CD4-positive, alpha-beta T cell treated with Interleukin-1 beta for 1 hour (primary cell): ENCODE measurements at places on chromosomes 3 and 15.

GRCh38 chr3:197186887-197187588 lies 111.4 kb downstream of the DLG1 start:
- DNase-seq: peak; percentile 16

DNA sequence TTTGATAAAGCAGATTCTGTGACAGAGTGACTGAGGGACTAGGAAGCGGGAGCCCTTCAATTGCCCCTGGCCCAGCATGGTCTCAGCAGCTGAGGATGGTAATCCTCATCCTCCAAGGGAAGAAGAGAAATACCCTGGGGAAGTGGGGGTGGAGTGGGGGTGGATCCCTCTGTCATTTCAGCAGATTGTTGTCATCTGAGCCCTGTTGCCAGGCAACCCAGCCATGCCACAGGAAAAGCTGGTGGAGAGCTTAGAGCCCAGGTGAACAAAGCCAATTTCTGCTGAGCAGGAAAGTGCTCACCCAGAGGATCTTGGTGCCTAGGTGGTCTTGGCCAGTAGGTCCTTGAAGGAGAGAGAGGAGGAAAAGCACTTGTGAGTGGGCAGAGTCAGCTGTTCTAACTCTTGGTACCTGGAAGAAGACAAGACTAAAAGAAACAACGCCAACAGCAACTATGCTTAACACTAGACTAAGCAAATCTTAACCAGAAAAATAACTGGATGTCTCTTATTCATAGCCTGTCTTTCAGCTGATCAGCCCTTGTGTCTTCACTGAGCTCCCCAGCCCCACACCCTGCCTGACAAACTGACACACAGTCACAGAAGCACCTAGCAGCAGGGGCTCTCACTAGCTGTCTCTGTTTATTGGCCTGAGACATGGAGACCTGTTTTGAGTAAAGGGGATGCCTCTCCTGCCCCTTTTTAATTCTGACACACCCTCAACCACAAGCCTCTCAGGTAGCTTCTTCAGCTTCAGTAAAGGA lies 40.1 kb upstream of the DCLK3 start:
- no peak for DNase-seq

GRCh38 chr15:91027677-91028076 lies 5.3 kb upstream of the VPS33B start:
- DNase-seq: no peak

DNA sequence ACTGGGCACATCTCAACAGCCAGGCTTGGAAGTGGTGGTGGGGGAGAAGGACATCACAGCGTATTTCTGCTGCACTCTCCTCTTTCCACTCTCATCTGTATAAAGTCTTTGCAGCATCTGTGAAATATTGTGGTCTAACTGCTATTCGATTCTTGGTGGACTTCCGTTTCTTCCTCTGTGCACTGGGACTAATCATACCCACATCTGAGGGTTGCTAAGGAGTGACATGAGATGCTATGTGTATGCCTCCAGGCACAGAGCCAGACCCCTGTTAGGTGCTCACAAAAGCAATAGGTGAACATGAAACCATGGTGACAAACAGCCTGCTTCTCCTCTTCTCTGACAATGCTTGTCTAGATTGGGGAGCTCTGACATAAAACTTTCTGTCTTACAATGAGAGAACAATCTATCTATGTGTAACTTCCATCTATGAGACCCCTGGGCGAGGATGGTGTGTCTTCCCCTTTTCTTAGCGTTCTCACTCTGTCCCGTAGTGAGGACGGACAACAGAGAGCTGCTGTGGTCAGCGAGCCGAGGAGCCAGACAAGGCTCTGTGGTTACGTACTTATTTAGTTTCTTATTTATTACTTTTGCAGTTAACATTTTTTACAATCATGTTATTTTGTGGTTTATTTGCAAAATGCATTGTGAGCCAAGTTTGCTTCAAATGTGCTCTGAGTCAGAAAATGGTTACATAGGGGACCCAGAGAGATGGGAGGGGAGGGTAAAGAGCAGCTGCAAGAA lies 196.7 kb upstream of the TPRG1 start:
- peak; percentile 31 for DNase-seq

- no peak for DNase-seq
These were observed 210.2 kb downstream of the THSD4 start for GRCh38 chr15:71325481-71325880.

DNA sequence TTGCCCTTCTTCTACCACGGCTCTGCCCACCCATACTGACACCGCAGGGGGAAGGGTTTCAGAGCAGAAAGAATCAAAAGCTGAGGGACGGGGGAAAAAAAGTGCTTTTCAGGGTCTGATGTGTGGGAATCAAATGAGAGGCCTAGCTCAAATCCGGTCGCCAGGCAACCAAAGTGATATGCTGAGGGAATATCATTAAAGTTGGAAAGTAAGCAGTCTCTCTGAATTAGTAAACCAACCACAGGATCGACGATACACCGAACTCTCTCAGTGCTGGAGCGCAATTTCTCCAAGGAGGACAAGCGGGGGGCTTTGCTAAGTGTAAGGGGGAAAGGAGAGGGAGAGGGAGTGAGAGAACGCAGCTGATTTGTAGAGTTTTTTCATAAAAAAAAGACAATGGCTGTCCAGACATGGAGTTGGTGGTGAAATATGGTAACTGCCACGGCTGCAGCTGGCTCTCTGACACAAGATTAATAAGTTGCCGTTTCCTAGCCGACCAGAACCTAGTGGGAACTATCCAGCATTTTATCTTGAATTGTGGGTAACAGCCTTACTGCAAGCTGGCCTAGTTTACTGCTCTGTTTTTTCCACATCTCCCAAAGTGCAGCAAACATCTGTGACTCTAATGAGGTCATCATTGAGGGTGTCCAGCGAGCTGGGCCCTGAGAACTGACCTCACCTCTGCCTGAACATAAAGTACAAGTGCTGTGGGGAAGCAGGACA lies 530.2 kb downstream of the SOX2 start:
- no peak for DNase-seq

DNA sequence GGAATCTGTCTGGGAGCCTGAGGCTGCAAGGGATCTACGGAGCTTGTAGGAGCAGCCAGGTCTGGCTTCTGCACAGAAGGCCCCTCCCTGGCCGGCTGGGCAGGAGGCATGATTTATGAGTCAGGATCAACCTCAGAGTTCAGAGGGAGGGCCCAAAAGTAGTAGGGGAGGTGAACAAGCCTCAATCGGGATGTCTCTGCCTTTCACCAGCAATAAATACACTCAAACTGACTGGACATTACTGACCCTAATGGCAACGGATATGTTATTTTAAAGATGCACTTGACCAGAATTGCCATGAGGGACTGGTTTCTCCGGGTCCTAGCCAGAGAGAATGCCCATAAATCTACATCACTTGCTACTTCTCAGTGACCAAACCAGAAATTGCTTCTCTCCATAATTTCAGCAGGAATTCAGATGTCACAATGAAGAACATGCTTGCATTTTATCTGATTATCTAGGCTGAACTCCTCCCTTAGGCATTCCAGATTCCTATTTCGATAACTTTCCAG lies 109.6 kb upstream of the LMOD3 start:
- DNase-seq: no peak

GRCh38 chr3:158528076-158528674 lies 42.8 kb upstream of the MLF1 start:
- DNase-seq: no peak

DNA sequence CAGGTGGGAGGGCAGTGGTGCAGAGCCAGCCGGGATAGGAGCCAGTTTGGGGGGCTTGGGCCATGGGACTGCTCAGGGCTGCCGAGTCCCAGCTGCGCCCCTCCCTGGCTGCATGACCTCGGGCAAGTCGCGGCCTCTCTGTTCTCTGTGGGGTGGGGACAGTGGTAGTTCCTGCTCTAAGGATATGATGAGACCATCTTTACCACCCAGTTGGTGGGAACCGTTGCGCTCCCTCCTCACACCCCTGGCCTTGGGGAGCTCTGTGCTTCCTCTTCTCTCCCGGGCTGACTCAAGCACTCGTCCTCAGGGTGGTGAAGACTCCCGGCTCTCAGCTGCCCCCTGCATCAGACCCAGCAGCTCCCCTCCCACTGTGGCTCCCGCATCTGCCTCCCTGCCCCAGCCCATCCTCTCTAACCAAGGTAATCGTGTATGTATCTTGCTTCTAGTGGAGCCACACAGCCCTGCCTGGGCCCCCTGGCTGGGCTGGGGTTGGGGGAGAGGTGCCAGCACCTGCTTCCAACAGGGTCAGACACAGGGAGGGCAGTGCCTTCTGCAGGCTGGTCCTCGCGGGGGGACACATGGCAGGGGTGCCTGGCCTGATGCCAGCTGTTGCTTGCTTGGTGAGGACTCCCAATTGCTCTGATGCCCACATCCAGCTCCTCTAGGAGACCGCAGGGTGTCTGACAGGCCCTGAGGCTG lies 15.1 kb upstream of the STAB1 start:
- no peak for DNase-seq

- no peak for DNase-seq
These were observed 48.0 kb upstream of the TPRG1 start for GRCh38 chr3:189123595-189124387.

- no peak for DNase-seq
These were observed 527.5 kb downstream of the NAALADL2 start for GRCh38 chr3:175386630-175387029.

GRCh38 chr15:46315434-46315833 lies 680.6 kb downstream of the SQOR start:
- no peak for DNase-seq

GRCh38 chr3:179768080-179768479 lies 115.2 kb downstream of the USP13 start:
- no peak for DNase-seq

GRCh38 chr15:73353734-73354133 lies 15.0 kb downstream of the HCN4 start:
- no peak for DNase-seq

DNA sequence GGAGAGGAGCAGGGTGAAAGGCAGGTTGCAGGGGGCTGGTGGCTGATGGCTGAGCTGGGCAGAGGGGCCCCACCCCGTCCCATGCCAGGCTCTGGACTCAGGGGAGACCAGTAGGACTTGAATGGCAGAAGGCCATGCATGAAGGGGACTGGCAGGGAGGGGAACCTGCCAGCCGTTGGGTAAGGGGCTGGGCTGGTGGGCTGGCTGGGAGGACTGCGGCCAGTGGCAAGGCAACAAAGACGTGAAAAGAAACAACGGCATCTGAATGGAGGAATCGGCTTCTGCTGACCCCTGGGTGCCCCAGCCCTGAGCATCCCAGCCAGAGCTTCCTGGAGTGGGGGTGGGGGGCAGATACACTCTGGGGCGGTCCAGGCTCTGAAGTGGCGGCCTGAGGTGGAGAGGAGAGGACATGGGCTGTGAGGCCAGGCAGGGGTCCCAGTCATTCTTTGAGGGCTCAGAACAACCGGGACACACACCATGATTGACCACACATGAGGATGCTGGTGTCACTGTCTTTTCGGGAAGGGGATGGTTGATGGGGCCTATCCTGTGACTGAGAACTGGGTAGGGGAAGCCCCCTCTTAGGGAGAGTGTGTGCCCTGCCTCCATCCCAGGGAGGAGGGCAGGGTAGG lies 11.7 kb downstream of the GLYCTK start:
- no peak for DNase-seq

DNA sequence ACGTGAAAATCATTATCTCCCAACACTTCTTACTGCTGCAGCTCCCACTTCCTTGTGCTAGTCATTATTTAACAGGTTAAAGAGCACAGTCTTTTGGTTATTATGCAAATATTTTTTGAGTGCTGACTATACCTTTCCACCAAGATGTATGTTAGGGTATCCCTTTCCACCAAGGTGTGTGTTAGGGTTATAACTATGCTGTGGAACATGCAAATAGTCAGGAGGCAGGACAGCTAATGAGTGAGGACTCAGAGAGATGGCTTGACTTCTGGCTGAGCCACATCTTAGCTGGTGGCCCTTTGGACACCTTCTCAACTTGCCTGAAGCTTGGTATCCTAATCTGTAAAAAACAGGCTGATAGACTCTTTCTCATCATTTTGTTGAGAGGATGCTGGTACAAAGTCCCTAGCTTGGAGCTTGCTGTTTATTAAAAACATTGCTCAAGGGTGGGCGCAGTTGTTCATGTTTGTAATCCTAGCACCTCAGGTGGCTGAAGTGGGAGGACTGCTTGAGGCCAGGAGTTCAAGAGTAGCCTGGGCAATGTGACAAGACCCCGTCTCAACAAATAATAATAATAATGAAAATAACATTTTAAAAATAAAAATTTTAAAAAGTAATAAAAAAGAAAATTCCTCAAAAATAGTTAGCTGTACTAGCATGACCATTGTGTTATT lies 160.5 kb upstream of the ADAMTS9 start:
- no peak for DNase-seq

GRCh38 chr3:13769422-13769821 lies 110.4 kb downstream of the WNT7A start:
- DNase-seq: no peak

DNA sequence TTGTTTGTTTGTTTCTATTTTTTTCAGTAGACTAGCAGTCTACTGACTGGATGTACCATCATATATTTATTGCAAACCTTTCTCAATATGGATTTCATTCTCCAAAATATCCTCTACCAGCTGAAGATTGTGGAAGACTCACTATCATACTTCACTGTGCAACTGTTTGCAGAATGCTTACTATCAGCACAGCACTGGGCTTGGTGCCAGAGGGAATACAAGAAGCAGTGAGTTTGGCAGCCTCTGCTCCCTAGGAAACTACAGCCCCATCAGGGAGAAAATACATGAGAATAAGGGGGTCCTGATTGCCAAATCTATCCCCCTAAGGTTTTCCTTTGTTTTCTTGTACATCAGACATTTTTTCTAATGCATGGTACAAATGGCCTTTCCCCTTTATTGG lies 27.5 kb downstream of the AQP9 start:
- DNase-seq: no peak
